Chondrocyte (in vitro differentiated cells): ENCODE measurements at places on chromosomes 4 and X. TPM values are rescaled to one million over a fixed set of nuclear protein-coding genes. Genes with fewer than 3 reads are reported as not detected.

The IBSP gene
- 0.90 to 0.95 TPM in 2 of 3 replicates, not detected in the other for total RNA-seq

The ADH1C gene
- total RNA-seq, result not detected in 3 replicates

DNA sequence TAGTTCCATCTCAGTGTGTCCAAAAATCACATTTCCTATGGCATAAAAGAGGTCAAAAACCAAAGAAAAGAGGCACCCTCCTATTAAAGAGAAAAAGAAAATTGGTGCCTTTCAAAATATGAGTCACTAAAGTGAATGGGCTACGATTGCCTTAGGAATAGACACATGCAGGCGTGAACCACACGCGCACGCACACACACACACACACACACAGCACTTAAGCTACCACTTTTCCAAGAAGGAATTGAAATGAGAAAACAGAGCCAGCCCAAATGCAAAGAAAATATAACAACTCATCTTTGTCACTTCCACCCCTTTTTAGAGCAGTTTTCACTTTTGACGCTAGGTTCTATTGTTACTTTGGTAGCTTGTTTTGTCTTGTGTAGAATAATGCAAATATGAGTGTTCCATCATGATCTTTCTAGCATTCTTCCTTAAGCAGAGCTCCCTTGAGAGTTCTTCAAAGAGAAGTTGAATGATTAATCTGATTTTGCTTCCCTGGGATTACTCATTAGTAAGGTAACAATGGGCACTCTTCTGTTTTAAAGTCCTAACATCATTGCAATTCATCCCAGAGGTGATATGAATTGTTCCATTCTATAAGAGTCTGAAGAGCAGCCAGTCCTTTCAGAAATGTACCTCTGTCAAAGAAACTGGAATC lies 239.2 kb upstream of the GNPDA2 start:
- no peak overlapping the region for H3K27ac ChIP-seq
- H3K27me3 ChIP-seq, result peaks cover 1% of the 10 kb centered on the region
- no peak overlapping the region for H3K4me3 ChIP-seq
- H3K4me1 ChIP-seq, result no peaks in the 10 kb centered on the region

The SFRP2 gene
- 120 to 233 TPM (median 130 TPM) in 3 replicates for total RNA-seq

- peaks cover 39% of the 10 kb centered on the region for H3K4me1 ChIP-seq
- DNase-seq, result no peak
- no peaks in the 10 kb centered on the region for H3K27me3 ChIP-seq
- H3K4me3 ChIP-seq, result no peak overlapping the region
- peak overlapping the region; percentile 13 for H3K27ac ChIP-seq
- H3K36me3 ChIP-seq, result peaks cover 4% of the 10 kb centered on the region
Measured at GRCh38 chrX:48474127-48474526, 1.9 kb upstream of the FTSJ1 start.

The NALF2 gene
- total RNA-seq, result not detected in 3 replicates

DNA sequence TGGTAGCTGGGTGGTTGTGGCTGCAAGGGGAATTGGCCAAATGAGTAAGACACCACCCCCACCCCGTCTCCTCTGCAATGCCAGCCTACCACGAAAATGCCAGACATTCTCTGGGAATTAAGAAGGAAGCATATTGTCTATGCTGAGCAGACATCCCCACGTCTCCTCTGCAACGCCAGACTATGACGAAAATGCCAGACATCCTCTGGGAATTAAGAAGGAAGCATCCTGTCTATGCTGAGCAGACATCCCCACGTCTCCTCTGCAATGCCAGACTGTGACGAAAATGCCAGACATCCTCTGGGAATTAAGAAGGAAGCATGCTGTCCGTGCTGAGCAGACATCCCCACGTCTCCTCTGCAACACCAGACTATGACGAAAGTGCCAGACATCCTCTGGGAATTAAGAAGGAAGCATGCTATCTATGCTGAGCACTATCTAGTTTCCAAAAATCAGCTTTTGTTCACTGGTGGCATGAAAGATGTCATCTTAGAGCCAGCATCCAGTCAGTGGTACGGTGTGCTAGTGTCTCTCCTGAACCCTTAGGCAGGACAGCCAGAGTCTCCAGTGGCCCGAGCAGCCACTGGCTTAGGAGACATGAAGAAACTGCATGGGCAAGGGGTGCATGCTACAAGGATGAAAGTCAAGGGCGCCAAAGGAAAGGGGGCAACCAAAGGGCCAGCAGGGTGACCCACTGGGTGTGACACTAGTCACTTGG lies 339.8 kb upstream of the FRG1 start:
- peak overlapping the region; percentile 57 for H3K27ac ChIP-seq
- peaks cover 3% of the 10 kb centered on the region for H3K4me1 ChIP-seq
- no peaks in the 10 kb centered on the region for H3K27me3 ChIP-seq

GRCh38 chrX:43718081-43718480 lies 62.0 kb downstream of the MAOA start:
- no peaks in the 10 kb centered on the region for H3K27me3 ChIP-seq
- no peak overlapping the region for H3K4me3 ChIP-seq
- peaks cover 2% of the 10 kb centered on the region for H3K36me3 ChIP-seq
- no peak for DNase-seq
- no peak overlapping the region for H3K27ac ChIP-seq
- no peaks in the 10 kb centered on the region for H3K4me1 ChIP-seq

GRCh38 chrX:120781403-120781802 lies 94.3 kb downstream of the CT47B1 start:
- no peak overlapping the region for H3K4me3 ChIP-seq
- H3K36me3 ChIP-seq, result no peaks in the 10 kb centered on the region
- DNase-seq, result no peak
- H3K27ac ChIP-seq, result no peak overlapping the region

GRCh38 chr4:538542-539142 lies 37.5 kb downstream of the TMEM271 start:
- DNase-seq, result no peak
- peaks cover 26% of the 10 kb centered on the region for H3K36me3 ChIP-seq
- H3K4me3 ChIP-seq, result no peak overlapping the region
- no peaks in the 10 kb centered on the region for H3K4me1 ChIP-seq
- no peaks in the 10 kb centered on the region for H3K27me3 ChIP-seq

GRCh38 chrX:125204681-125205132 lies 115.0 kb upstream of the TEX13C start:
- H3K27ac ChIP-seq, result no peak overlapping the region
- peak overlapping the region; percentile 66 for H3K4me3 ChIP-seq
- peaks cover 22% of the 10 kb centered on the region for H3K4me1 ChIP-seq
- peaks cover 60% of the 10 kb centered on the region for H3K27me3 ChIP-seq
- DNase-seq, result no peak

DNA sequence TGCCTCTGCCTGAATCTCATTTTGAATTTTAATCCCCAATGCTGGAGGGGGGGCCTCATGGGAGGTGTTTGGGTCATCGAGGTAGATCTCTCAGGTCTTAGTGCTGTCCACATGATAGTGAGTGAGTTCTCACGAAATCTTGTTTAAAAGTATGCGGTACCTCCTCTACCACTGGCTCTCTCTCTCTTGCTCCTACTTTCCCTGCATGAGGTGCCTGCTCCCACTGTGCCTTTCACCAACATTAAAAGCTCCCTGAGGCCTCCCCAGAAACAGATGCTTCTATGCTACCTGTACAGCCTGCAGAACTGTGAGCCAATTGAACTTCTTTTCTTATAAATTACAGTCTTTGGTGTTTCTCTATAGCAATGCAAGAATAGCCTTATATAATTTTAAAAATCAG lies 560.7 kb upstream of the CPEB2 start:
- no peak overlapping the region for H3K27ac ChIP-seq
- H3K27me3 ChIP-seq, result peaks cover 28% of the 10 kb centered on the region
- H3K4me3 ChIP-seq, result no peak overlapping the region
- no peaks in the 10 kb centered on the region for H3K4me1 ChIP-seq
- H3K36me3 ChIP-seq, result no peaks in the 10 kb centered on the region

The KIAA1210 gene
- total RNA-seq, result not detected in 3 replicates

DNA sequence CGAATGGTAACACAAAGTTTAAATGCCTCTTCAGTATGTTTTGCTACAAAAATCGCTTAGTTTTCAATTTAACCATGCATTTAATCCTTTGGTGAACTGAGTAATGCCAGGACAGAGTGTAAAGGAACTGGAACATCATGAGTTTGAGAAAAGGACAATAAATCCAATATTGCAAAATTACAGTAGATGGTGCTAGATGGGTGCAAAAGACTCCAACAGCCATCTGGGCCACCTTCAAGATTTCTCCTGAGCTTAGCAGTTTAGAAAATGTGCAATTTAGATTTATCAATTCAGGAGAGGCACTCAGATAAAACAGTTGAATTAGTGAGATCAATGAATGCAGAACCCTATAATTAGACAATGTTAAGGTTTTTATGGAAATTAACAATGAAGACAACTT lies 33.2 kb upstream of the MID1IP1 start:
- H3K36me3 ChIP-seq, result no peaks in the 10 kb centered on the region
- H3K27me3 ChIP-seq, result no peaks in the 10 kb centered on the region
- no peak overlapping the region for H3K27ac ChIP-seq
- H3K4me3 ChIP-seq, result no peak overlapping the region

- H3K36me3 ChIP-seq, result no peaks in the 10 kb centered on the region
- H3K4me3 ChIP-seq, result no peak overlapping the region
- no peaks in the 10 kb centered on the region for H3K4me1 ChIP-seq
- no peak for DNase-seq
Measured at GRCh38 chr4:172813359-172813923, 355.2 kb upstream of the GALNT7 start.

DNA sequence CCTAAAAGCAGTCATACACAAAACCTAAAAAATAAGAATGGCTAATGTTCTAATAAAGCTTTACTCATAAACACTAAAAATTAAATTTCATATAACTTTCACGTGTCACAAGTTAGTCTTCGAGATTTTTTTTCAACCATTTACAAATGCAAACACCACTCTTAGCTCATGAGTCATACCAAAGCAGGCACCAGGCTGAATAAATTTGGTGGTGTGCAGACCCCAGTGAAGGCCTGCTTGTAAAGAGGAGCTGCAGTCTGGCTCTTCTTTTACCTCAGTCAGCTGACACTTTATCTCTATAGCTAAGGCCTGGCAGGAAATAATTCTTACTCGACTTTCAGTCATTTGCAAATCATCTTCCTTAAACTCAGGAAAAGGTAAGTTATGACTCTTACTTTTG lies 37.4 kb downstream of the CLOCK start:
- H3K27ac ChIP-seq, result peak overlapping the region; percentile 45
- peaks cover 23% of the 10 kb centered on the region for H3K4me1 ChIP-seq
- no peaks in the 10 kb centered on the region for H3K27me3 ChIP-seq
- no peak overlapping the region for H3K4me3 ChIP-seq
- DNase-seq, result no peak

The ARHGAP10 gene
- 111 to 119 TPM (median 111 TPM) in 3 replicates for total RNA-seq

DNA sequence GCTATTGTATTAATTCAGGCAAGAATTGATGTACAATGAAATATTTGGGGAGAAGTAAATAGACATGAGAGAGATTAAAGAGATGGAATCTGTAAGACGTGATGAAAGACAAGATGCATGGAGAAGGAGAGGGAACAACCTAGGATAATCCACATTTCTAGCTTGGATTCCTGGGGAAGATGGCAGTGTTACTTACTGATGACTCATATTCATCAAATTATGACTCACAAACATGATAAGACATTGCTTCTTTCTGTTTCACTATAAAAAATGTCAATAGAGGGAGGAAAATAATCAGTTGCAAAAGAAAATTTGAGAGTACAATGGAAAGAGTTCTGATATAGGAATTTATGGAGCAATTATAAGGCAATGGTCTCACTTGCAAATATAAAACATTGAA lies 104.1 kb upstream of the BMP3 start:
- H3K4me3 ChIP-seq, result no peak overlapping the region
- H3K4me1 ChIP-seq, result no peaks in the 10 kb centered on the region
- no peak for DNase-seq

GRCh38 chr4:114226968-114227760 lies 247.7 kb upstream of the ARSJ start:
- H3K36me3 ChIP-seq, result no peaks in the 10 kb centered on the region
- no peak overlapping the region for H3K4me3 ChIP-seq
- no peak overlapping the region for H3K27ac ChIP-seq

The RAB39B gene
- total RNA-seq, result 2.0 to 3.1 TPM (median 3.1 TPM) in 3 replicates

DNA sequence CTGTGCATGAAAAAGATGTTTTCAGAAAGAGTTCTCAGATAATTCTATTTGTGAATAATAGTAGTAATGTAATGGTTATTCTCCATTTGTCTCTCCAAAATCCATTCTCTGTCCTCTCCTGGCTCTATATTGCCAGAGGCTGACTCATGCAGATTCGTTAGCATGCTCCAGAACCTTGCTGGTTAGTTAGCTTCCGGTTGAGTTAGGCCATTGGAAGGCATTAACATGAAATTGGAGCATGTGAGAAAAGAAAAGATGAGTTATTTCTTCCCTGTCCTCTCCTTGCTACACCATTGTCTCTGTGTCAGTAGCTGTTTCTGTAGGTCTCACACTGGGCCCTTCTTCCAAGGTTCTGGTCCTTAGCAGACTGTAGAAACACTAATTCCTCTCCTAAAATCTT lies 23.5 kb upstream of the PRDM8 start:
- no peaks in the 10 kb centered on the region for H3K4me1 ChIP-seq
- H3K27ac ChIP-seq, result no peak overlapping the region
- DNase-seq, result no peak

GRCh38 chr4:41475402-41475801 lies 62.6 kb upstream of the LIMCH1 start:
- peaks cover 2% of the 10 kb centered on the region for H3K36me3 ChIP-seq
- H3K4me3 ChIP-seq, result no peak overlapping the region
- no peak for DNase-seq
- H3K27me3 ChIP-seq, result peaks cover 32% of the 10 kb centered on the region
- no peaks in the 10 kb centered on the region for H3K4me1 ChIP-seq

DNA sequence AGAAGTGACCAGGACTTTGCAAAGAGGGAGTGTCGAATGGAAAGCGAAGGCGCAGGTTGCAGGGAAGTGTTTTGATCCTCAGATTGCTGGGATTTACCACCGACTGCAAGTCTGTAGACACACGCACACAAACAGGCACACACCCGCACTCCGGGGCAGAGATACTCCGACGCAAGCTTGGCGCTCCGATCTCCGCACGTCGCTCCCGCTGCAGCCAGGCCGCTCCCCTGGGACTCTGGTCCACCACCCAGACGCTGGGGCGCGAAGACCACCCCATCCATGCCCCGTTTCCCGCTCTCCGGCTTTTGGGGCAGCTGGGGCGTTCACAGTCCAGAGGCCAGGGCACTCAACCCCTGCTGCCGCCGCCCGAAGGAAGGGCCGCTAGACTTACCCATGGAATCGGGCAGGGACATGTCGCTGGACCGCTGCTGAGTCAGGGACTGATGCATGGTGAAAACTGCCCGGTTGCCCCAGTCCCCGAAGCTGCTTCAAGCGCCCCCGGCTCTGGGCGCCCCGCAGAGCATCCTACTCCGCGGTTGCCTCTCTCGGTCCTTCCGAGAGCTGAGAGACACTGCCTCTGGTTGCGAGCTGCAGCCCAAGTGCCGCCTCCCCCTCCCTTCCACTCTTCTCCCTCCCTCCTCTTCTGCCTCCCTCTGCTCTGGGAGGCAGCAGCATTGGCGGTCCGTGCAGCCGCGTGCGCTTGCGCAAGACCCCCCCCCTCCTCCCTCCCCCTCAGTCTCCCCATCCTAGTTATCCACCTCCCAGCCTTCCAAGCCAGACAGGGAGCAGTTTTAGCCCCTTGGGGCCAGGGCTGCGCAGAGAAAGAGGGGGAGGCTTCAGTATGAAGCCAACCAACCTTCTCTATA lies at the start of gene TMEM255A:
Gene TMEM255A, minus strand, starts transcription at position 601 of the 866 bp plus-strand sequence. Its CDS starts 152 bp downstream, at position 449.
- peaks cover 13% of the 10 kb centered on the region for H3K4me1 ChIP-seq
- no peak within 1 kb of the TSS for H3K27ac ChIP-seq
- H3K27me3 ChIP-seq, result peaks cover 54% of the 10 kb centered on the region
- H3K4me3 ChIP-seq, result peak within 1 kb of the TSS; percentile 64
